ENCODE measurements at places on chromosomes 6 and 20.

GRCh38 chr20:1484438-1485116 is 6.6 kb downstream of the SIRPB2 start:
- DNase-seq = no peak

DNA sequence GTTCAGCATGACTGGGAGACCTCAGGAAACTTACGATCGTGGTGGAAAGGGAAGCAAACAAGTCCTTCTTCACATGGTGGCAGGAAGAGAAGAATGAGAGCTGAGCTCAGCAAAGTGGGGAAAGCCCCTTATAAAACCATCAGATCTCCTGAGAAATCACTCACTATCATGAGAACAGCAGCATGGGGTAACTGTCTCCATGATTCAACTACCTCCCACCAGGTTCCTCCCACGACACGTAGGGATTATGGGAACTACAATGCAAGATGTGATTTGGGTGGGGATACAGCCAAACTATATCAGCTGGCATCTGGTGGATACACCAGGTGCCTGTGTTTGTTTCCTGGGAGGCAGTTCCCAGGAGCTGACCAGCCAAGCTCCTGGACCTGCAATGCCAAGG is 4.9 kb downstream of the DDO start:
- DNase-seq = no peak

GRCh38 chr6:32216285-32216684 is 7.6 kb downstream of the NOTCH4 start:
- no peak for DNase-seq

DNA sequence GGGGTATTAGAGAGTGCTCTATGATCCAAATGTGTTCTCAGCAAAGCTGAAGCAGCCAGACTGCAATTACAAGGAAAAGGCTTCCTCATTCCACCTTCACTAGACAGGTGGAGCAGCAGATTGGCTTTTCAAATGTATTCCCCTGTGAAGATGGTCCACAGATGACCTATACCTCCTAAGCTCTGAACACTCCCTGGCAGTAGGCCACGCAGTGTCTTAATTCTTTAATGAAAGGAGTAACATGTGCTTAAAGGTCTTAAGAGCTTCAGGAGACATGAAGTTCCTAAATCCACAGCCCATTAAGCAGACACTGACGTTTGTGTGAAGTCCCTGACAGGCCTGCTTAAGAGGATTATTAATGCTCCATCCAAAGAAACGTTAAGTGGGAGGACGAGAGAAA is 138.9 kb upstream of the NUP153 start:
- DNase-seq = no peak

DNA sequence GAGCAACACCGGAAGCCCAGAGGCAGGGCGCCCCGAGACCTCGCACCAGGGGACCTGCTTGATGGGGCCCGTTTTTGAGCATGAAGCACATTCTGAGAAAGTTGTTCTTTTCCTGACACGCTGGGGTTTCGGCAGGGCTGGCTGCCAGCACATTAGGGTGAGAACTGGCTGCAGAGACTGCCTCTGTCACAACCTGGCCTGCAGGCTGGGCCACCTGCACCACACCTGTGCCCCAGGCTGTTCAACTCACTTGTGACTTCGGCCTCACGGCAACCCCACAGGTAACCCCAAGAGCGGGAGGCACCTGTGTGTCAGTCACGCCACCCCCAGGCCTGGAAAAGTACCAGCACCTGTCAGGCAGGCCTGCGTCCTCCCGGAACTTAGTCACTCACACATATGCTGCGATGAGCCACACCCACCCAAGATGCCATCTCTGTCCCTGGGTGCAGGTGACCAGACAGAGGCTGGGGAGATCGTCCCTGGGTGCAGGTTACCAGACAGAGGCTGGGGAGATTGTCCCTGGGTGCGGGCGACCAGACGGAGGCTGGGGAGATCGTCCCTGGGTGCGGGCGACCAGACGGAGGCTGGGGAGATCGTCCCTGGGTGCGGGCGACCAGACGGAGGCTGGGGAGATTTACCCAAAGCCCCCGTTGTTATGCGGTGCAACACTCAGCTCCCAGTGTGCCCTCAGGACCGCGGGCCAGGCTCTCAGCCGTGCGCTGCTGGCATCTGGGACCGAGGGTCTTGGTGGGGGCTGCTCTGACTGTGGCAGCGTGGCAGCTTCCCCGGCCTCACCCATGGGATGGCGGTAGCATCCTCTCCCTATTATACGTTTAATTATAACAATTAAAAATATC is 82.5 kb upstream of the BHLHE23 start:
- DNase-seq = peak; percentile 8

- DNase-seq = no peak
Observed at GRCh38 chr20:3483784-3484183, 13.0 kb downstream of the ATRN start.
